Cerebellum (tissue), 4 donors: ENCODE measurements at places on chromosomes 4 and X. TPM values are rescaled to one million over a fixed set of nuclear protein-coding genes. Genes with fewer than 3 reads are reported as not detected.

The TLR6 gene
- 3.0 TPM for total RNA-seq

The TMEM255A gene
- 2.1 TPM for total RNA-seq

The OTC gene
- not detected for total RNA-seq

The NAT8L gene
- 9.2 TPM for total RNA-seq

The TBX22 gene
- 0.18 TPM for total RNA-seq
